ENCODE measurements at places on chromosomes 12 and 14. TPM values are rescaled to one million over a fixed set of nuclear protein-coding genes. Genes with fewer than 3 reads are reported as not detected.

The KRT77 gene
- total RNA-seq, result not detected

- DNase-seq, result peak; percentile 66
Observed at GRCh38 chr14:90444077-90444696, 47.4 kb downstream of the CALM1 start.

GRCh38 chr14:69543341-69544115 is 31.1 kb downstream of the CCDC177 start:
- DNase-seq, result peak; percentile 78

DNA sequence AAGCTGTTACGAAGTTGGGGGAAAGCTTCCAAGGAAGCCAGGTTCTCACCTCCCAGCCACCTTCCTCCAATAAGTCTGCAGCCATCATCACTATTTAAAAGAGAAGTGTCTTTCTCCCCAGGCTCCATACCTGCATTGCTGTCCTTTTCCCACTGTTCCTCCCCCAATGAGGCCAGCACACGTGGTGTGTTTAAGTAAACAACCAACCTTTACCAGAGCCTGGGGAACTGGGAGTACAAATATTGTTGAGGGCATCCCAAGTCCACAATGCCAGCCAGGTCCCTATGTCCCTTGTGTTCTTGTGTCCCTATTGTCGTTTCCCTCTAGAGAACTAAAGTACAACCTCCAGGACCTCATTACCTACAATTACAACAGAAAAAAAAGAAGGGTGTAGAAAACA is 49.2 kb upstream of the PNMA1 start:
- DNase-seq, result no peak

DNA sequence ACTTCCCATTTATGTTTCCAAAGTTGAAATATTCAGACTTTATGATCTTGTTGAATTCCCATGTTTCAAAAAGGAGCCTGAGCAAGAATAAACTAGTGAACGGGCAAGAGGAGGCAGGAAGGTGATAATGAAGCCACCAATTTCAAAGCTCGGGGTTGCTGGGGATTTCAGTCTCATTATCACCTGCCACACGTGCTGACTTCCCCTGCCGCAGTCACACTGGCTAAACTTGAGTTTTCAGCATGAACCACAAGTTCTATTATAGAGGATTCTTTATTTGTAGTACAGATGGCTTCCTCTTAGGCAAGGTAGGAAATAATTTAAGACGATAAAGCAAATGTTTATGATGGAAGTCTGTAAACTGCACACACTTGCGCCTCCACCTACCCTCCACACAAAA is 18.1 kb upstream of the DIABLO start:
- no peak for DNase-seq

DNA sequence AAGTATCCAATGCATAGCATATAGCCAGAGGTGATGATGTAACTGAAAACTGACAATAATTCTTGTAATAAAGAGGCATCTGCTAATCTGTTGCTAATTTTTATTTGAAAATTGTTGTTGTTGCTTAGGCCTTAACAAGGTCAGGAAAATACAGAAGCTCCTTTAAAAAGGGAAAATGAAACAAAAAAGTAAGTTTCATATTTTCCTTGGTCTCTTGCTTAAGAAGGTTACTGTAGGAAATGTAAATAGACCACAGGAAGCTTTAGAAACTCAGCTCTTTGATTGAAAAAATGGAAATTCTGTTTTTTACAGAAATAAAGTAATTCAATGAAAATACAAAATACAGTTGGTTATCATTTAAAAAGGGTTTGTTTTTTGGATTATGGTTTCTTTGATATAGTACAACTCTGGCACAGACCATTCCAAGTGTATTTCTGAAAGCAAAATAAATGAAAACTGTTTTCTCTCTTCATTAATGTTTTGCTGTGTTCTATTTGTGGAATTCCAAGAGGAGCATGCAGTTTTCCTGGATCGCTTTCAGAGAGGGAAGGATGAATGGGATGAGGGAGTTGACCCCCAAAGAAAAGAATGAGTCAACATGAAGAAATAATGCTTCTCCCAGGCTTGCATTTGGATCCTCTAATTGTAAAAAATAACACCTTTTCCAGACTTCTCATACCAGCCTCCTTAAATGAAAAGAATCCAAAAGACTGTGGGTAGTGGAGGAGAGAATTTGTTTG is 398.0 kb upstream of the FAR2 start:
- no peak for DNase-seq

DNA sequence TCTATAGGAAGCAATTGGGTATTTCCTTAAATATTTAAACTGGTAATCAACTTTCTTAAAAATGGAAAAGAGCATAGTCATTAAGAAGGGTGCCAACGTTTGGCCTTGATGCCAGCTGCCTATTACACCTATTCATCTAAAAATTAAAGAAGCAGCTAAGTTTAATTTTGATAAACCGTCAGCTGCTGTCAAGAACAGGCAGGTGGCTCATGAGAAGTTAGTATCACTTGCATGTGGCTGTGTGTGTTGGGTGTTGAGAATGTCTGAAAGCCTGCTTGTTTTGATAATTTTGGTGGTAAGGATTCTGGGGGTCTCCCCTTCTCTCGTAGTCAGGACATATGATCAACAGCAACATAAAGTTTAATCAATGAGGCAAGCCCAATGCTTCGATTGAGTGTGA is 6.5 kb downstream of the GLRX5 start:
- no peak for DNase-seq

- no peak for DNase-seq
Observed at GRCh38 chr12:127629066-127629820, 637.7 kb upstream of the TMEM132C start.

The KIF26A gene
- 31.8 TPM for total RNA-seq

The RIMKLB gene
- total RNA-seq, result 180 TPM

DNA sequence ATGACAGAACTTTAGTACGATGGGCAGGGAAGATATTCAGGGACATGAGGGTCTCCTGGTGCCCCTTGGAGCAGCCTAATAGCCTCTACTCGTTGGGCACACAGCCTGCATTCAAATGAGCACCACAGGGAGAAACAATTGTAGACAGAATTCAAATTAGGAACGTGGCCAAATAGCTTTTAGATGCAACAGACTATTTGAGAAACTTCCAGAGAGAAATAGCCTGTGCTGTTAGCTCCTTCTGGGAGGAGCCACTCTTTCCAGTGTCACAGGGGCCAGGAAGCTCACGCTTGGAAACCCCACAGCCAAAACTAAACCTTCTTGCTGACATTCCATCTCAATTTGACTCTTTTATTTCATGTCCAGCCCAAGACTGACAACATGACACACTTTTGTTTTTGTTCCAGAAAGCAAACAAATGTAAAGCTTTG is 114.5 kb downstream of the RPAP3 start:
- DNase-seq, result no peak

GRCh38 chr12:4282892-4283511 is 9.4 kb downstream of the CCND2 start:
- DNase-seq, result no peak

GRCh38 chr12:8033153-8034044 is 883 bp downstream of the FOXJ2 start:
- peak; percentile 51 for DNase-seq

GRCh38 chr12:112846619-112847018 is 55.1 kb downstream of the RPH3A start:
- no peak for DNase-seq

GRCh38 chr14:80213602-80214001 is 2.3 kb upstream of the DIO2 start:
- peak; percentile 68 for DNase-seq

- no peak for DNase-seq
Observed at GRCh38 chr12:96130396-96131059, 63.6 kb upstream of the ELK3 start.

The SYCP3 gene
- total RNA-seq, result not detected
